ENCODE measurements at places on chromosomes 6 and 20.

DNA sequence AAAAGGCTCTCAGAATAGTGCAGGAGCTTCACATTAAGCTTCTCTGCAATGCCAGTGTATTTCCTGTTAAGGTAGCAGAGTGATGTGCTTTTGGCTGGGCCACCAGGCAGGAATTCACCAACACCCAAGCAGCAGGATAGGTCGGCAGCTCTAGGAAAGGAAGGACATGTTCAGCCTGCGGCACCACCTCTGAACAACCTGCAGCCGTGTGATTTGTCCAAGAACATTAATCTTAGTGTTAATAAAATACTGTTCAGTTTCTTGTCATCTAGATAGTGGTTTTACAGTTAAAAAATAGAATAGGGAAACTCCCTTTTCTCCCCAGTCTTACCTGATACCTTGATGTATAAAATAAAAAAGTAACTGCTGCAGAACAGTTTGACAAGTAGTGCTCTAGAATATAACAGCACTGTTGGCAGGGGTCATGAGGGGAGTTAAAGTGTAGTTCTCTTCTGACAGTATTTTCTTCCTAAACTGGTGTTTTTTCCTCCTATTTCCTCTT is 18.8 kb downstream of the ZNF292 start:
- DNase-seq: no peak

- DNase-seq: no peak
These were observed 191.7 kb upstream of the RIN2 start for GRCh38 chr20:19566226-19566945.

GRCh38 chr20:31641391-31641790 is 3.7 kb downstream of the COX4I2 start:
- no peak for DNase-seq

DNA sequence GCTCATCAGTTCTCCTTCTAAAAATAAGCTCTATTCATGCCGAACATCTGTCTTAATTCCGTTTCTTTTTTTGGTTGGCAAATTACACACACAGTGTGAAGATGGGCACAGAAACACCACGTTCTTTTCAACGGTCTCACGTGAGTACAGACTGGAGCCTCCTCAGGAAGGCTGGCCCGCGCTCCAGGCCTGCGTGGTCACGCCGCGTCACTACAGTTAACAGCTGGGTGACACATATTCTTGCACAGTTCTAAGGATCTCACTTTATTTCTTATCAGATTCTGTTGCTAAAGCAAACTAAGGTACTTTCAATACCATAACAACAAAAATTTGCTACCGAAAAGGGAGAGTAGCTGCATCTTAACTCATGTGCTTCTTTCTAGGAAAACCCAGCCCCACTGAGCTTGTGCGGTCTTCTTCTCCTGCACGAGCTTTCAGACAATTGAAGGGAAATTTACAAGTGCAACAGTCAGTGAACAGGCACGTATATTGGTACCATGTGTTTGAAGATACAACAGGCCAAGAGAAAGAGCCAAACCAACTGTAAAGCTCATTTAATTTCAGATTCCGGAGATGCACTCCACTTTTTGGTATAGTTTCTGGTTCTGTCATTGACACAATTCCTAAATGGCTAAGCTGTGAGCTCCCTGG is 55.6 kb upstream of the MPC1 start:
- DNase-seq: no peak

DNA sequence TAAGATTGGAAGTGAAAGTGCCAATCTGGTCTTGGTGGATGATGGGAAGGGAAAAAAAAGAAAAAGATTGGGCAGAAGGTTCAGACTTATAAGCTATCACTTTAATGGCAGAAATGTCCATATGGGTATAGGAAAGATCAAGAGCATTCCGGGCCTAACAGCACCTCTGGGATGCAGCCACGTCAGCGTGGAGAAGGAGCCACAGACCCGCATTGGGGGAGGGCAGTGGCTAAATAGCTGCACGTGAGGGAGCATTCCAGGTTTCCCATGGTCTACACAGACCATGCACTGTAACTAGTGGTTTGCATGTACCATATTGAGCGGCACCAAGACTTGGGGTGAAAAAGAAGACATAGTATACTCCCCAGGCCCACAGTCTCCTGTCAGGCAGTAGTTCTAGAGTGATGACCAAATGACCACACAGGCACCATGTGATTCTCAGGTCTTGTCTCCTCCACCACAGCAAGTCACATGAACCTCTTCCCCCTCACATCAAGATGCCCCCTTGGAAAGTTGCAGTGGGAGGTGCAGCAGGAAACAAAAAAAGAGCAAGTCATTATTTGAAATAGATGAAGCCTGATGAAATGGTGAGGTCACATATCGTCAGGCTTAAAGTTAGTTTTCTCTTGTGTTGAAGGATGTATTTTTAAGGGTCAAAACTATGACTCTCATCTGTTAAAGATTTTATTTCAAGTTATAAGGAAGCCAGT is 94.4 kb upstream of the TNFAIP3 start:
- no peak for DNase-seq

GRCh38 chr6:53441035-53441493 is 92.3 kb upstream of the ELOVL5 start:
- DNase-seq: no peak

DNA sequence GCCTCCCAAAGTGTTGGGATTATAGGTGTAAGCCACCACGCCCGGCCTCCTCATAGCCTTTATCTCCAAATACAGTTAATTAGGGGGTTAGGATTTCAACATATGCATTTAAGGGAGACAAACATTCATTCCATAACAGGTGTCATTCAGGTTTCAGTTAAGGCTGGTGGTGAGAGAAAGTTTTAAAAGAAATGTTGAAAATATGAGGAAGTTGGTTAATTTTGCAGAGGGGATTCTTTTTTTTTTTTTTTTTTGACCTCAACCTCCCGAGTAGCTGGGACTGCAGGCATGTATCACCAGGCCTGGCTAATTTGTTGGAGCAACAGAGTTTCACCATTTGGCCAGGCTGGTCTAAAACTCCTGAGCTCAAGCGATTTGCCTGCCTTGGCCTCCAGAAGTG is 12.5 kb upstream of the EBF4 start:
- DNase-seq: no peak

GRCh38 chr20:17967521-17968365 is 851 bp downstream of the SNX5 start:
- peak; percentile 31 for DNase-seq

Measured in astrocyte of the hippocampus (primary cell).